ENCODE measurements at places on chromosomes 16 and 17.

DNA sequence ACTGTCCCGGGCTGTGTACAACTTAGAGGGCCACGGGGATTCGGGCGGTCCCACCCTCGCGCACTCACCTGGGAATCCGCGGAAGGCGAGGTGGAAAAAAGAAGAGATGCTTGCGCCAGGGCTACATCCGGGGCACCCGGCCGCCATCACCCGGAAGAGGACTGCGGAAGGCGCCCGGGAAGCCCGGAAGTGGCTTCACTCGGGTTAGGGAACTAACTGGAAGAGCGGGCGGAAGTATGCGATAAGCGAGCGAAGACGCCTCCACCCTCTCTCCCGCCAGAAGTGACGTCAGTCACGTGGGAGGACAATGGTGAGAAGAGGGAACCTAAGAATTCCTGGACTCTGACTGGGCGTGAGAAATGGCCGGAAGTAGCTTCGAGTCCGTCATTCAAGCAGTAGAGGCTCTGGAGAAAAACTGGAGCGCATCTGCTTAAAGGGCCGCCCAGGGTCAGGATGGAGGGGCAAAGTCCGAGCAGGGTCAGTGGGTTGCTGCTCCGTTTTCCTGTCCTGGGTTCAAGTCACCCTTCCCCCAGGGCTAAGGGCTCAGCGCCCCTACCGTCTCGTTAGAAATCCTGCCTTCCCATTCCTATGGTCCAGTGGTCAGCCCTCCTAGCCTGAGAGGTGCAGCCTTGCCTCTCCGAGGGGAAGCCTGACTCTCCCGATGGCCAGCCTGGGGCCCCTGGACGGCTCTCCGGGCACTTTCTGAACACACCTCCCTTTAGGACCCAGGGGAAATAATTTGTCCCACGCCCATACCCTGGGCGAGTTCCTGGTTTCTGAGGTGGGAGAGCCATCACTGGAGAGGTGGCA lies at the start of gene CD2BP2:
Gene CD2BP2 (minus strand): TSS at position 165 of the 810 bp plus-strand sequence. CDS start 627 bp downstream, outside the sequence.
- DNase-seq = peak; percentile 94

DNA sequence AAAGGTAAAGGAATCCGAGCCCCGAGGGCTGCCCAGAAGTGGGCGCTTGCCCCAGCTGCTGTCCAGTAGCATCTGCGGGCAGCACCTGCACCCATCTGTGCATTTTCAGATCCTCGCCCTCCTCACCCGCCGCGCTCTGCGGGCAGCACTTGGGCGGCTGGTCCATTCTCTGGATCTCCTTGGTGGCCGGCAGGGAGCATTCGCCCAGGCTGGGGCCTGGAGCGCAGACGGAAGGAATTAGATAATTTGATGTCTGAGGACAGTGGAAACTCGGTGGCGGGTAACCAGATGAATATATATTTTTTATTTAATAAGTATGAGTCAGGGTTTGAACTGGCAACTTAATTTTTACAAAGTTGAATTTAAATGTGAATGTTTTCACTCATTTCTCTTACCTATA lies 88.5 kb downstream of the NPIPB11 start:
- no peak for DNase-seq

DNA sequence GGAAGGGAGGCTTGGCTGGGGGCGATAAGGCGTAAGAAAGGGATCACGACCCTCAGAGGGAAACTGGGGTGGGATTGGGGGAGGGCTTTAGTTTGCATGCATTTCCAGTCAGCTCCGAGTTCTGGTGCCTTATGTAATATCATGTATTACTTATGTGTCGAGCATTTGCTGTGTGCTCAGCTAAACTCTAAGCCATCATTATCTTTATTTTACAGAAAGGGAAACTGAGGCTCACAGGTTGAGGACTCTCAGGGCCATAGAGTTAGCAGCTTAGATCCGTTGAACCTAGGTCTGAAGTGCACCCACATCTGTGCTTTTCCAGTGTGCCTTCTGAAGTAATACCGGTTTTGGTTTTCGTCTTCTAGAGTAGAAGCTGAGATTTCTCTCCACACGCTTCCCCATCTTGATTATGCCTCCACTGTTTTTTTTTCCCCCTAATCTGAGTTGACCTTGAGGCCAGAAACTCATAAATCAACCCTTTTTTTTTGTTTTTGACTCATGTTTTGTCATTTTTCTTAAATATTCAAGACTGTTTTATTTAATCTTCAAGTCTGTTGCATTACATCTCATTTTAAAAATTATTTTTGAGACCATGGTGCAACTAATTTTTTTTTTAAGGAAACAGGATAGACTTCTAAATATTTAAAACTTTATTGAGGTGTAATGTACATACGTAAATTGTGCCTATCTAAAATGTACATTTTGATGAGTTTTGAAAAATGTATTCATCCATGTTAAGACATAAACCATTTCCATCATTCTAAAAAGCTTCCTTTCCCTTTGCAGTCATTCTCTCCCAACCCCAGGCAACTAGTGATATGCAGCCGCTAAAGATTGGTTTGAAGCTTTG lies 741 bp downstream of the CYB5B start:
- peak; percentile 55 for DNase-seq

DNA sequence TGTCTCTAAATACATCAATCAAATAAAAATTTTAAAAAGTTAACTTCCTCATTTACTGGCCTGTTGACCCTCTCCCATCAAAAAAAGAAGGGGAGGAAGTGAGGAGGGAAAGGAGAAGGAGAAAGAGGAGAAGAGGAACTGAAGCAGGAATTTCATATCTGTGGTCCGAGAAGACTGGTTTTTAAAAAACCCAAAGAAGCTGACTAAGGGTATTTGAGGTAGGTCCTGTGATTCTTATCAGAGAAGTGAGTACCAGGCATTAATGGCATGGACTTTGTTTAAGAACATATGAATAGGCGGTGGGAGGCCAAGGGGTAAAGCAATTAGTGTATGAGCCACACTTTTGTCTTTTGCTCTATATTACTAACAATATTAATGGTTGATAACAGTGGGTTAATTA lies 2.0 kb downstream of the SLC46A1 start:
- no peak for DNase-seq

DNA sequence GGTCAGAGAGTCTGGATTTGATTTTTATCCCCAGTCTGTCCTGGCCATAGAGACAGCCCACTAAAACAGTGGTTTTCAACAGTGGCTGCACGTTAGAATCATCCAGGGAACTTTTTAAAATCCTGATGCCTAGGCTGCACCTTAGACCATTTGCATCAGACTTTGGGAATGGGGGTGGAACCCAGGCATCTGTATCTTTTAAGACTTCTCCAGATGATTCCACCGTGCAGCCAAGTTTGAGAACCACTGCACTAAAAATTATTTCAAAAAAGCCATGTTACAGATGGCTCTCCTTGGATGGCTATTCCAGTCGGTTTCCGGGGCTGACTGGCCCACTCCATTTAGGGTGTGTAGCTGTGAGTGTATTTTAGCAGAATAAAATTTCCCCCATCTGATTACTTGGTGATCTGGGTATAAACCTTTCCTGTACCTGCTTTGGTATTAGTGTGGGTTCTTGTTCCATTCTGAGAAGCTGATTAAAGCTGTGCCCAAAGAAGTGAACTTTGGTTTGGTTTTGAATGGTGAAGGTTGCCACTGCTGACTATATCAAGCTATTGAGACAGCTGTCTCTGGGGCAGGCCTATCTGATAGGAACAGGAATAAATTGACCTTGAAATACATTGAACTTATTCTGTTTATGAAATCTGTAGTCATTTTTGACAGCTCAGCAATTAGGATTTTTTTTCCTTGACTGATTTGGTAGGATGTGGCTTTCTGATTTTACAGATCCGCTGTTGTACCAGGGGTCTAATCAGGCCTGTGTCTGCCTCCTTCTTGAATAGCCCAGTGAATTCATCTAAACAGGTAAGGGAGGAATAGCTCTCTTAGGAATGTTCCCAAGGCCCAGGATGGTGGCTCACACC lies 1.3 kb downstream of the ATP5MC1 start:
- DNase-seq = no peak

DNA sequence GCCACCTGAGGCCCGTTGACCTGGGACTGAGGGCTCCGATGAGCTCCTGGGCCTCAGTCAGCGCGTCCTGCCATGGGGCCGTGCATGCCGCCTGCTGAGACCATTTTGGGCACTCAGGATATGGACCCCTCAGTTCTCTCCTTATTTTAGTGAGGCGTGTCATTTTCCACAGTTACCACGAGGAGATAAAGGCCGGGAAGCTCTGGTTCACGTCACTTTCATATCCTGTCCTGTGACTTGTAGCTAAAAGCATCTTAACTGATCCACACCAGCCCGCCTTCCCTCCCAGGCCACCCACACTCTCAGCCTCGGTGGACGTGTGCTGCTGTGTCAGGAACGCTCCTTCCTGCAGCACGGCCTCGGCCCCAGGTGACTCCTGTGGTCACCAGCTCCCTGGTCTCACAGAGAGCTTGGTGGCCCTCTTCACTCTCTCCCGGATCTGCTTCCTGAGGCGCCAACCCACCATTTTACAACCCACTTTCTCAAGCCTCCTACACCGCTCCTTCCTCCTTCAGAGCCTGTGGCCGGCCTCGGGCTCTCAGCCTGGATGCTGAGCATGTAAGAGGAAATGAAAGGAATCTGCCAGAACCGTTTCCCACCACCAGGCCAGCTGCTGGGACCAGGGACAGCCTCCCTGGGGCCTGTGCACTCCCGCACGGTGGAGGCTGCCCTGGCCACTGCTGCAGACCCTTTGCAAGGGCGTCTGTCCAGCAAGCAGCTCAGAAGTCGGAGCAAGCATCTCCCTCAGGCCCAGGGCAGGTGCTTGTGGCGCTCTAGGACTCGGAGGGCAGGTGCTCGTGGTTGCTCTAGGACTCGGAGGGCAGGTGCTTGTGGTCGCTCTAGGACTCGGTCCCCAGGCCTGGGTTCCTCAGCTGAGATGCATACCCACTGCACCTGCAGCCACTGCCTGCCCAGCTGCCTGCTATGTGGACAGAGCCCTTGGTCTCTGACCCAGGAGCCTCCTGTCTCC lies 23.9 kb upstream of the FASN start:
- DNase-seq = peak; percentile 52

GRCh38 chr16:19540241-19540970 lies 15.1 kb upstream of the VPS35L start:
- no peak for DNase-seq

DNA sequence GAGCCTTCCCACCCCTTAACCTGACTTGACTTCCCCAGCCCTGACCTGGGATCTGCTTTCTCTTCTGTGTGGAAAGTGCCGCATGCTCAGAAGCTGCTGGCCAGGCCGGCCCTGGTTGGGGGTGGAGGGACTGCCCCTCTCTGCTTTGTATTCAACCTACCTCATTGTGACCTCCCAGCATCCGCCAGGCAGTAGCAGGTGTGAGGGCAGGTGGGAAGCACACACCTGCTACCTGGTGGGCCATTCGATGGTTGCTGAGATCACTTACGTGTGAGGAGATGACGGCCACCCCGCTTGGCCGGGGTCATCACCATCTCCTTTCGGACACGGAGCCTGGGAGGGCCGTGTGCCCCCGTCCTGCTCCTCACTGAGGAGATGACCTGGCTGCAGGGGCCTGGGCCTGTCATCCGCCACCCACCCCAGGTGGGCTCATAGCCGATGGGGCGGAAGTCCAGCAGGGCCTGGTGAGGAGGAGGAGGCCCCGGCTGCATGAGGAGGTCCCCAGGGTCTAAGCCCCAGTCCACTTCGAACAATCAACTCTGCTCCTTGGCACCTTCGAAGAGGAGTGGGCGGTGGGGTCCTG lies 7.1 kb downstream of the CPNE7 start:
- DNase-seq = no peak

DNA sequence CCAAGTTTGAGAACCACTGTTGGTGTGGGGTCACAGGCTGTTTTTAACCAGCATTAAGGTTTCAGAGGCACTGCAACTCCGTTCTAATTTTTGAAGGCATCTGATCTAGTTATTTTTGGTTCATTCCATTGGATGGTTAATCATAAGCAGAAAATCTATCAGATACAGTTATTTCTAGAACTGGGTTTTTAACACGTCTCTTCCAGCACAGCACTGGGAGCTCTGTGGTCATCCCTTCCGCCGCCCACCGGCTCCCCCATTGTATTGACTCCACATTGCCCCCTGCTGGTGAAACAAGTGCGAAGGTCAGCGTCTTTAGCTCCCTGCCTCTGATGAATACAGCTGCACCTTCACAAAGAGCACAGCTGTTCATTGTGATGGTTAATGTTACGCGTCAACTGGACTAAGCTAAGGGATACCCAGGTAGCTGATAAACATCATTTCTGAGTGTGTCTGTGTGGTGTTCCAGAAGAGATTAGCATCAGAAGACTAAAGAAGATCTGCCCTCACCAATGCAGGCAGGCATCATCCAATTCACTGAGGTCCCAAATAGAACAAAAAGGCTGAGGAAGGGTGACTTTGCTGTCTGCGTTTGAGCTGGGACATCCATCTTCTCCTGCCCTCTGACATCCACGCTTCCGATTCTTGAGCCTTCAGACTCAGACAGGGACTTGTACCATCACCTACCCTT lies 8.5 kb downstream of the CCL18 start:
- DNase-seq = peak; percentile 78

GRCh38 chr17:17054636-17055035 lies 12.4 kb downstream of the MPRIP start:
- DNase-seq = no peak

DNA sequence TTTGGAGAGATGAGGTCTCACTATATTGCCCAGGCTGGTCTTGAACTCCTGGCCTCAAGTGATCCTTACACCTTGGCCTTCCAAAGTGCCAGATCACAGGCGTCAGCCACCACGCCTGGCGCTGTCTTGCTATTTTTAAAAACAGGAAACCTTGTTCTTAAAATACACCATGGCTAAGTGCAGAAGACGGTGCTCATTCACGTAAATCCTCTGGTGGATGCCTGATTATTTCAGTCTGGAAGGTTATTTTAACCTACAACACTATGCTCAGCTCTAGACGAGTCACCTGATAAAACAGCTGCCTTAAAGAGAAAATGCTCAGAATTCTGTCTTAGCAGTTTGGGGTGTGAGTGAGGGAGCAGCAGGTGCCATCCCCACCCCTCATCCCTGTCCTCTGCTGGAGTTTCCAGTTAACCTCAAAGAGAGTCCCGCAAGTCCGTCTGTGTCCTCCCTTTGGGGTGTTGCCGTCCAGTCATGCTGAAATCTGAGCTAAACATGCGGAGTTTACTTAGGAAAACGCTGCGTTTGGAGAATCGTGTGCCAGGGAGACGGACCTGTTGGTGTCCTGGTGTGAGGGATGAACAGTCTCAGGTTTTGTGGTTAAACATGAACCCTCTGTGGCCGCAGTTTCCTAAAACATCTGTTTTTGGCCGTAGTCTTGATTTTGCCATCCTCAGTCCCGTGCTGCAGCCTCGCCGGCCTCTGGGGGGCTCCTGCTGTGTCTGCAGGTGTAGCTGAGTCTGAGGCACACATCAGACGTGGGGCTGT lies 17.1 kb downstream of the SPG7 start:
- DNase-seq = peak; percentile 64

DNA sequence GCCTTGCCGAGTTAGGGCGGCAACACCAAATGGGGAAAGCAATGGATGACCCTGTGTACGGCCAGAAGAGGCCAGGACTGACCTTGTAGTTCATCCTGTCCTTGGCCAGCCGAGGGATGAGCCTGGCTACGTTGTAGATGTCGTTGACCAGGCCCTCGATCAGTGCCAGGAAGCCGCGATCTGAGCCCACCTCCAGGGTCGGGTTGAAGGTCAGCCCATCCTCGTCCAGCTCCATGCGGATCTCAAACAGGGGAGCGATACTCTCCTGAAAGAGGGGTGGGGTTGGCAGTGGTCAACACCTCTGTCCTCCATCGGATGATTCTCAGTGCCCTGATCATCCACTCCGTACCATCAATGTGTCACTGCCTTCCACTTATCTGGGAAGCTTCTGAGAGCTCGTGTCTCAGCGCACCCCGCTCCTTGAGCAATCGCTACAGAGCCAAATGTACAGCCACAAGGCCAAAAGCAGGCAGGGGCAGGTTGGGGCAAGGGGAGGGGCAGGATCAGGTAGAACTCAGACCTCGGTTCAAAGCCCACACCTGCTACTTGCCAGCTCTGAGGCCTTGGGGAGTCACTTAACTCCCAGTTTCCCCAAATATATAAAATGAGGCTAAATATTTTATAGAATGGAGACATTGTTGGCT lies 39.9 kb downstream of the DNAH17 start:
- no peak for DNase-seq
